NCI-H1436 treated with DMSO at 0.1 percent for 48 hours (cell line): ENCODE measurements at places on chromosomes 16 and 17.

DNA sequence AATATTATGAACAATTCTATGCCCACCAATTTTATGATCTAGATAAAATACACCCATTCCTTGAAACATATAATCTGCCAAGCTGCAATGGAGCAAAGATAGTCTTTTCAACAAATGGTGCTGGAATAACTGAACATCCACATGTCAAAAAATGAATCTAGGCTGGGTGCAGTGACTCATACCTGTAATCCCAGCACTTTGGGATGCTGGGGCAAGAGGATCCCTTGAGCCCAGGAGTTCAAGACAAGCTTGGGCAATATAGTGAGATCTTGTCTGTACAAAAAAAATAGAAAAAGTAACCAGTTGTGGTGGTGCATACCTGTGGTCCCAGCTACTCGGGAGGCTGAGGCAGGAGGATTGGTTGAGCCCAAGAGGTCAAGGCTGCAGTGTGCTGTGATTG is 92.5 kb downstream of the N4BP1 start:
- DNase-seq: no peak

DNA sequence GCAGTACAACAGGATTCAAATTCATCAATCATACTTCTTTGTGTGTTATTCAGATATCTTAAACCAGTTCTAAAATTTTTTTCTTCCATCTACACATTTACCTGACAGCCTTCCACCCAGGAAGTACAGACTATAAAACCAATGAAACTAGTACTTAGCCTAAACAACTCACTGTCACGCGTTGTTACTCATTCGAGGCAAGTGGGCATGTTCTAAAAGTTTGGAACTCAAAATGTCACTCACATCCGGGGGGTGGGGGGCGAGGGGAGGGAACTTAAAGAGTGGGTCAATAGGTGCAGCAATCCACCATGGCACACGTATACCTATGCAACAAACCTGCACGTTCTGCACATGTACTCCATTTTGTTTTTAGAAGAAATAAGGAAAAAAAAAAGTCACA is 90.4 kb upstream of the PLEKHM1 start:
- DNase-seq: no peak

GRCh38 chr17:11035681-11036080 is 197.8 kb upstream of the PIRT start:
- DNase-seq: no peak

GRCh38 chr16:13835935-13836730 is 83.8 kb upstream of the ERCC4 start:
- DNase-seq: no peak

DNA sequence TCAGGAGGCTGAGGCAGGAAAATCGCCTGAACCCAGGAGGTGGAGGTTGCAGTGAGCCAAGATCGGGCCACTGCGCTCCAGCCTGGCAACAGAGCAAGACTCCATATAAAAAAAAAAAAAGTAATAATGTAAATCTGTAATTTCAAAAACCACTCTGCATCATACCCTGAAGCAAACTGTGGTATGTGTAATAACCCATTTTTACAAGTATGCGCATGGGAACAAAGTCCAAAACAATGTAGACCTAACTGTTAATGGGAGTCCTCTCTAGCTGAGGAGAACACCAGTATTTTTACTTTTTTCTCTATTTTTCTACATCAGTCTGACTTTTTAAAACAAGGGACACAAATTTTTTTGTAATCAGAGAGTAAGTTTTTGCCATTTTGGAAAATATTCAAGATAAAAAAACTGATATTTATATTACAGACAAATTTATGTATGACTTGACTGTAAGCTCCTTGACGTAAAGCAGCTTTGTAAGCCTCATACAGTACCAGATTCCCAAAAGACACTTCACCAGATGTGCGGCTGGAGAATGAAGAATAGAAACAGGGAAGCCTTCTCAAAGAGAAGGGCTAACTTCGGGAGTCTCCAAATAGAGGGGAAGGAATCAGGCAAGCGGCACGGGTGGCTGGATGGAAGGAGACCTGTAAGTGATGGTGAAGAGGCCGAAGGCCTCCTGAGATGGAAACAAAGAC is 25.7 kb downstream of the CMTM4 start:
- no peak for DNase-seq

- no peak for DNase-seq
Observed at GRCh38 chr16:85355515-85355837, 243.2 kb upstream of the CIBAR2 start.

DNA sequence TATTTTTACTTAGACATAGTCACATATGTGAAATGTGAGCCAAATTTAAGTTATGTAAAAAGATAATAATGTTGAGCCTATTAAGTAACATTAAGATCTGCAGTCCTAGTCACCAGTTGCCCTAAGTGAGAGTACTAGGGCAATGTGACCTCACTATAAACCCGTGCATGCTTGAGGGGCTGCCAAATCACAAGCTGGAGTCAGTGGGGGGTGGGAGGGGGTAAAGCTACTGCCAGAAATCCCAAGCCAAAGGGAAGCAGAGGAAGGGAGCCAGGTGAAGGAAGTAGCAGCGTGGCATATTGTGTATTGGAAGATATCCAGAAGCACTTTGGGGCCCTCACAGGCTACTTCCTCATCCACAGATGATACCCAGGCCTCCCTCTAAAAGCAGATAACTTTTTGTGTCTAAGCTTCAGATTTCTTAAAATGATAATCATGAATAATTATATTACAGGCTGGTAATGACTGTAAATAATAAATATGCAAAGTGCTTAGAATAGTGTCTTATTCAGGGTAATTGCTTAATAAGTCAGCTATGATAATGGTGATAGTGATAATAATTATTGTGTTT is 134.1 kb downstream of the CA10 start:
- no peak for DNase-seq

GRCh38 chr17:67347826-67348225 is 18.6 kb downstream of the PSMD12 start:
- no peak for DNase-seq

DNA sequence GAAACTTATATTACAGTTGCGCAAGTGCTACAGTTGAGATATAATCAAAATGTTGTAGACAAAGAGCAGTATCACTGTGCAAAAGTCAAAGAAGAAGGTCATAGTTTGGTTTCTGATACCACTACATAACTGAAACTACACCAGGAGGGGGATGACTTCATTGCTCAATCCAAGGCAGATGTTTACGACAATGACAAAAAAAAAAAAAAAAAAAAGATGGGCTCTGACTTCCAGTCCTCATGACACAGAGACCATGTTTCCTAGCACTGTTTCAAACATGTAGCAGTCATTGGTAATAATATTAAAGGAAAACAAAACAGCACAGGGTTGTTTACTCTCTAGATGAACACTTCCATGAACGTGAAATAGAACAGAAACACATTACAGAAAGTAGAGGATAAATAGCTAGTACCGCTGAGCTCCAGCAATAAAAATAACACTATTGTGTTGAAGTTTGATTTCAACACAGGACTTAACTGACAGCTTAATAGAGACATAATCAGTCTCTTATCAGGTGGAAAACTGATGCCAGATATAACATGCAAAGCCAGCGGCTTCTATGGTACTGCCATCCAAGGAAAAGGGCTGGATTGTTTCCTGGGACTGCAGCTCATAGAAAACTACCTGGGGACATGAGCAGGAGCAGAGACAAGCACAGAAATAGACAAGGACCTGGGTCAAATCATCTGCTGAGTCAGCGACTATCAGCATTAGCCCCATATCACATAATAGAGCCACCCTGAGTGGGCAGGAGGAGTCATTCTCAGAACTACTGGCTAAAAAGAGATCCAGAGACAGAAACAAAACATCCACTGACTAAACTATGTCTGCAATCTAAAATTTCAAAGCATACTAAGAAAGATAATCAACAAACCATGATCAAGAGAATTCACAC is 463.6 kb upstream of the SOX9 start:
- no peak for DNase-seq

GRCh38 chr16:56041556-56042140 is 149.6 kb upstream of the GNAO1 start:
- peak; percentile 26 for DNase-seq

DNA sequence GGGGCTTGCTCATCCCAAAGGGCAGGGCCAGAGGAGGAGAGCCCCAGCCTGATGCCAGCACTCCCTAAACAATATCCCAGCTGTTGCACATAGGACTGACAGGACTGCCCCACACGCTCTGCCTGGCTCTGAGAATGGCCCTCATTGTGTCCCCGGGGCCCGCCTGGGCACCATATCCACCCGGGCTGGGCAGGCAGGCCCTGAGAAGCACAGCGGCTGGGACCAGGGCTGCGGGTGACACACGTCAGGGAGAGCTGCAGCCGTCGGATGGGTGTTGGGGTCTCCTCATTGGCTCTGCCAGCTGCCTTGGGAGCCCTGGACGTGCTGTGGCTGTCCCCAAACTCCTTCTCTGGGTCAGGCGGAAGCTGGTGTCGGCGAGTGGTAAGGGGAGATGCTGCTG is 4.2 kb downstream of the BCAR1 start:
- no peak for DNase-seq

- no peak for DNase-seq
Observed at GRCh38 chr16:3646348-3646920, 8.1 kb upstream of the DNASE1 start.

DNA sequence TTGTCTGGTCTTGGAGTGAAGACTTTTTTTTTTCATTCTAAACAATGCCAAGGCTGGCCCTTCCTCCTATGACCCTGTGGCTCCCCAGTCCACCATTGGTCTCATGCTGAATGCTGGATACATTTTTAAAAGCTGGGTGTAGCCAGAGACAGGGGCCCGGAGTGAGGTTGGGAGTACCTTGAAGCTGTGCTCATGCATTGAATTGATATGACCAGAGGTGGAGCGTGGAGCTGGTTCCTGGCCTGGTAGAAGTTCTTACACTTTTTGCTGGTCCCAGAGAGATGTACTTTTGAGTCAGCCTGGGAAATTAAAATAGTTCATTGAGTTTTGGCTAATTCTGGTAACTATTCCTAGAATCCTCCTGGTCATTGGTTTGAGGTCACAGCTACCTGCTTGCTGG is 83.6 kb downstream of the CMIP start:
- DNase-seq: no peak

DNA sequence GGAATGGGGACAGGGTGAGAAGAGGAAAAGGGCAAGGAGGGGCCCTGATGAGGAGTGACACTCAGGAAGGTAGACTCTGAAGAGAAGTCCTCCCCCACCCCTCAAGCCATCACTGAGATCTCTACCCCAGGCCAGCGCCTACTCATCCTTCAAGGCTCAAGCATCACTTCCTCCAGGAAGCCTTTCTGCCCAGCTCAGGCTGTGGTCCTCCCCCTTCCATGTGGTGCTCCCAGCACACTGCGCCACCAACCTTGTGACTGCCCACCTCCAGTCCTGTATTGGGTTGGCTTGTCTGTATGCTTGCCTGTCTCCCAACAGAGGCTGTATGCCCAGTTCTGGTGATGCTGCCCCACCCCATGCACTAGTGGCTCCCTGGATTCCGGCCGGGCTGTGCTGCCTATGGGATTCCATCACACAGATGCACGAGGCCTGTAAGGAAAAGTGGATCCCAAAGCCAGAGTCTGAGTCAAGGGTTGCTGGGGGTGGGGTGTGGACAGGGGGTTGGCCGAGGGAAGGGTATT is 19.8 kb upstream of the ZFP90 start:
- no peak for DNase-seq

DNA sequence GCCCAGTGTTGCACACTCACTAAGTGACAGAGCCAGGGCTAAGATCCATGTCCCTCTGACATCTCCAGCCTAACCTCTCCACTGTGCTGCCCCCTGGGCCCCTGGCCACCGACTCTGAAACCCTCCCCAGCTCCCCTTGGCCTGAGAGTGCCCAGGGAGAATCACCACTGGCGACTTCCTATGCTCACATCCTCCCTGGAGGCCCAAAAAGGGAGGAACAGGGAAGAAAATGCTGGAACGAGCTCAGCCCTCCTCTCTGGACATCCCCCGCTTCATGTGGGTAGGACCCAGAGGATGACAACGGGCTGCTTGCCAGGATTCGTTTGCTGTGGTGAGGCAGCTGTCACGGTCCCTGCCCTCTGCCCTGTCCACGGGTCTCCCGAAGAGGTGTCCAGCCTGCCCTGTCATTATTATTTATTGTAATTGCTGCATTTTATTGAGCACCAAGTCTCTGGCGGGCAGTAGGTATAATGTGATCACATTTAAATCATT is 153.5 kb upstream of the RPL38 start:
- DNase-seq: no peak

- no peak for DNase-seq
Observed at GRCh38 chr16:49809062-49809461, 46.9 kb downstream of the ZNF423 start.

GRCh38 chr16:12215277-12216105 is 239.0 kb downstream of the SNX29 start:
- no peak for DNase-seq

GRCh38 chr17:39701012-39701783 is 1.3 kb downstream of the ERBB2 start:
- DNase-seq: no peak
